ENCODE measurements at places on chromosomes 6 and 20.

DNA sequence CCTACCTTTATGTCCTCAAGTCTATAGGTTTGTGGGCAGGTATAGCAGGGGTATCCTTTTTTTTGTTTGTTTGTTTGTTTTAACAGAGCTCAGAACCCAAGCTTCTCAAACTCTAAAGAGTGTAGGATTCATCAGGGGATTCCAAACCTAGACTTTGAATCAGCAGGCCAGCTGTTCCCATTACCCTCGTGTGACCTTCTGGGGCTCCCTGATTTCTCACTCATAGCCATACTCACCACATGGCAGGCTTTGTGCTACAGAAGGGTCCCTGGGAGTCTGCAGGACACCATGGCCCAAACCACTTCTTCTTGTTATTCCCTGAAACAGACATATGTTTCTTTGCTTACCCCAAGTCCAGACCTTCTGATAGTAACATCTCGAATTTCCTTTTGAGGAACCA is 350.8 kb upstream of the TSHZ2 start:
- no peak for DNase-seq

DNA sequence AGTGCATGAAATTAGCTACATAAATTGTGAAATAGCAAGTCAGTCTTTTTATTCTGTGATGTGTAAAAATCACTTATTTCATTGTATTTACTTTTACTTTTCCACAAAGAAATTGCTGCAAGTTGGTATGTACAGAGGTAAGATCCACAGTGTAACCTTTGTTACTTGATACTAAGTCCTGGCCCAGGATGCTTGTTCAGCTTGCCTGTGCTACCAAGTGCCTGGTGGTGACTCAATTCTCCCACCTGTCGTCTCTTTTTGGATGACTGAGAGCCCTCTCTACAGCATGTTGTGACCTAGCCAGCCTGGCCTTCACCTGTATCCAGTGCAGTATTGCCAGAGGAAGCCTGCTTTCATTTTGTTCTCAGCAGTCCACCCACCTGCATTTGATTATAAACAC is 54.9 kb downstream of the ANKRD6 start:
- DNase-seq = no peak

DNA sequence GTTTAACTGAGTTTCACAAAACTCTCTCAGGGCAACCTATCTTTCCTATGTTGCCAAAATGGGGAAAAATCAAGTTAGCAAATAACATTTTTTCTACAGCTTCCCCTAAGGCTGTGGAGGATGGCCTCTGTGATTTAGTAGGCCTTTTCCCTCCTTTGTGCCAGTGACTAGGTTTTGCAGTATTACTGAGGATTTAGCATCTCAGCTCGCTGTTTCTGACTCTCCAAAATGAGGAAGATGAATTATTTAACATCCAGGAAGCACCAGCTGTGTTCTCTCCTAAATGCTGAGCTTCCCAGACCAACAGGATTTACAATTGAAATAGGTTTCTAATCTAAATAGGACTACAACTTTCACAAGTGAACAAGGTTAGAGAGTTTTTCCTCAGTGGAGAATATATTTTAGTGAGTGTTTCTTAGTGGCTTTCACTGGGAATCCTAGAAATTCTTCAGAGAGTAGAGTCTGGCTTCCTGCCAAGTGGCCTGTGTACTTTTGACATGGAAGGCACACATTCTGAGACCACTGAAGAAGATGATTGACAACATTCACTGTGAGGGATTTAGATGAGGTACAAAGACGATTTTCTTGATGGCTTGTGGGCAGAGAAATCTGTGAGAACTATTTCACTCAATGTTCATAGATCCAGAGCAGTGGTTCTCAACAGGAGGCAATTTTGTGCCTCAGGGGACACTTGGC is 62.4 kb downstream of the PTCHD4 start:
- DNase-seq = no peak

DNA sequence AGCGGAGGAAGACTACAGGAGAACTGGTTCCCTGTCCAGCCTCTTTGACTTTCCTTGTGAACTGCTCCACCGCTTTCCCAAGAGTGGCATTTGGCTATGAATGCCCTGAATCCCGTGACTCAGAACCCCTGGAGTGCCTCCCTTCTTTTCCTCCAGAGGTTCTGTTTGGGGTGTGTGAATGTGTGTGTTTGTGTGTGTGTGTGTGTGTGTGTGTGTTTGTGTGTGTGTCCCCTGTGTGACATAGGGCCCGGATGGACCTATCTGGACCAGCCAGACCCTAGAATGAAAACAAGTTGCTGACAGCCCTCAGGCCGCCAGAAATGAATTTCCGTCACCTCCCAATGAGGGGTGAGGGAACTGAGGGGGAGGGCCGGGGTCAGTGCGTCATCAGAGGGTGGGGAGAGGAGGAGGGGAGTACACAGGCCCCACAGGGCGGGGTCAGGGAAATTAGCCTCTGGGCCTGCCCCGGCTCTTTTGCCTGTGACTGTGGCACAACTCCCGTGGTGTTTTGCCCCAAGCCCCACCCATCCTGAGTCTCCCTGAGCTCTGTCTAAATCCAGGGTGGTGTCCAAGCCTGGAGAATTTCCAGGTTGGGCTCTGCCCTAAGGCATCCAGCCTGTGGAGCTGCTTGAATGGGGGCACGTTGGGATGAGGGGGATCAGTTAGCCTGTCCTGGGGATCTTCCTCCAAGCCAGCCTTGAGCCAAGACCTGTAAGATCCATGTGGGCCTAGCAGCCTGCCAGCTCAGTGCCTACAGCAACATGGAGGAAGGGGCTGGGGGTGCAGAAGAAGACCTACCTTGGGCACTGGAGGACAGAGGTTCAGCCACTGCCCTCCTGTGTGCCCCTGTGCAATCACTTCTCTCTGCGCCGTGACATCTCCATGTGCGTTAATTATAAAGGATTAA is 15.2 kb upstream of the MRPS18A start:
- no peak for DNase-seq

DNA sequence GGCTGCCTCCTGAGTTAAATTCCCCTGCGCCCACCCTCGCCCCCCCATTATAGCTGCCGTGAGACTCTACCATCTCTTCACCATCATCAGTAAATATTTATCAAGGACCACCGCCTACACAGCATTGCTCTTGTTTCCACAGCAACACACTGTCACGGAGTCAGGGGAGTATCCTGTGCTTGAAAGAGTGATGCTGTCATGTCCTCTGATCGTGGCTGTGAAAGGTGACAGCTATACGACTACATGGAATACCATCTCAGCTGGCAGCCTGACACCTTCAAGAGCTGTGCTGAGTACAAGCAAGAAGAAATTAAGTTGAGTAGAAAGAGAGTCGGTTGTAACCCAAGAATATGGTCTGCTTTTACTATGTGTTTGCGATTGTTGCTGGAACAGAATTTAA is 3.4 kb downstream of the PTPRT start:
- no peak for DNase-seq

GRCh38 chr6:143449714-143450452 is 612 bp downstream of the ADAT2 start:
- no peak for DNase-seq

- DNase-seq = no peak
These were observed 153.2 kb upstream of the TOP1 start for GRCh38 chr20:40875116-40876085.

- no peak for DNase-seq
These were observed 8.6 kb upstream of the ACAT2 start for GRCh38 chr6:159753081-159753872.

DNA sequence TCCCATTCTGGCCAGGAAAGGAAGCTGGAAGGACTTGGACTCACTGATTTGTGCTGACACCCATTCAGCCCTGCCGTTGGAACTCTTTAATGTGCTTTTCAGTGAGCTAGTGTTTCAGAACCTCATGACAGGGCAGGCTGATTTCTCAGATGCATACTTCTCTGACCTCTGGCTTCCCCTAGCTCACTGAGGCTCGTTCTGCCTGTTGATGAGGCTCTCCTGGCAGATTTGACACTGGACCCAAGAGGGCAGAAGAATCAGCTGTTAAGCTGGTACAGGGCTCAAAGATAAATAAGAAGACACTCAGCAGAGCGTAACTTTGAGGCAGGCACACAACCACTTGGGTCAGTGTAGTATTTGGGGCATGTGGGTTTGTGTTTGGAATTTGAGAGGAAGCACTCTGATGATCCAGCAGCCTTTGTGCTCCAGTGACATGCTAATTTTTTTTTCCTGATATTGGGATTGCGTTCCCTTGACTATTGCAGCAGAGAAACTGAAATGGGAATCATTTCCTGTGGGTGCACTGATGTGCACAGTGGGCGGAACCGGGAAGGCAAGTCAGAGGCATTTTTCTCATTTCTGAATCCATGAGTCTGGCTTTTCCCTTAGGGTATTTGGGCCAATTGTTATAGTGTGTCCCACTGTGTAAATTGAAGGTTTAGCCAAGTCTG is 80.2 kb downstream of the CARMIL1 start:
- DNase-seq = no peak

DNA sequence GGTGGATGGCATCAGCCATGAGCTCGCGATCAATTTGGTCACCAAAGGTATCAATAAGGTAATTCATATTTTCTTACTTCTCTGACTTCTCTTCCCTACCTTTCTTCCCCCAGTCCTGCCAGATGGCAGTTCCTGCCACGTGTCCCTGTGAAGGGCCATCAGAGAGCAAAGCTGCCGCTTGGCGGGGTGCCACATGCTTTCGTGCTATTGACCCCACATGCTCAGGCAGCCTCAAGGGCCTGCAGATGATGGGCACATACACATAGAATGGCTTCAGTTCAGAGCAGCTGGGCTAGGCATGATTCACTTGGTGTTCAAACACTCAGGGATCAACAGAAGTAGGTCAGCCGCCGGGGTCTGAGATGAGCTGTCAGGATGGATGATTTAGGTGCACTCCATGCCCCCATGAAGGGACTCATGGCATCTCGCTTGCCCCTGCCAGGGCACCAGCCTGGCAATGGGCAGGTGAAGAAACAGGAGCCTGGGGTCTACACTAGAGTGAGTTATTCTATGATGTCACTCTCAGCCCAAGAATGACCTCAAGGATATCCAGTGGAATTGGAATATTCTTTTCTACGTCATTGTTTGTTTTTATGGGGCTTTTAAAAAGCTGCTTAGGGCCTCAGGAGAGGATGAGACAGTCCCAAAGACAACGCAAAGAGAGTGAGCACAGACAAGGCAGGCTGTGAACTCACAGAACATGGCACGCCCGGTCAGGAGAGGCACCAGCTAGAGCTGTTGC is 25.5 kb downstream of the BANF2 start:
- no peak for DNase-seq

- DNase-seq = no peak
These were observed 62.7 kb downstream of the NOL4L start for GRCh38 chr20:32522526-32522775.

GRCh38 chr20:61220131-61220530 is 31.9 kb upstream of the CDH4 start:
- no peak for DNase-seq

DNA sequence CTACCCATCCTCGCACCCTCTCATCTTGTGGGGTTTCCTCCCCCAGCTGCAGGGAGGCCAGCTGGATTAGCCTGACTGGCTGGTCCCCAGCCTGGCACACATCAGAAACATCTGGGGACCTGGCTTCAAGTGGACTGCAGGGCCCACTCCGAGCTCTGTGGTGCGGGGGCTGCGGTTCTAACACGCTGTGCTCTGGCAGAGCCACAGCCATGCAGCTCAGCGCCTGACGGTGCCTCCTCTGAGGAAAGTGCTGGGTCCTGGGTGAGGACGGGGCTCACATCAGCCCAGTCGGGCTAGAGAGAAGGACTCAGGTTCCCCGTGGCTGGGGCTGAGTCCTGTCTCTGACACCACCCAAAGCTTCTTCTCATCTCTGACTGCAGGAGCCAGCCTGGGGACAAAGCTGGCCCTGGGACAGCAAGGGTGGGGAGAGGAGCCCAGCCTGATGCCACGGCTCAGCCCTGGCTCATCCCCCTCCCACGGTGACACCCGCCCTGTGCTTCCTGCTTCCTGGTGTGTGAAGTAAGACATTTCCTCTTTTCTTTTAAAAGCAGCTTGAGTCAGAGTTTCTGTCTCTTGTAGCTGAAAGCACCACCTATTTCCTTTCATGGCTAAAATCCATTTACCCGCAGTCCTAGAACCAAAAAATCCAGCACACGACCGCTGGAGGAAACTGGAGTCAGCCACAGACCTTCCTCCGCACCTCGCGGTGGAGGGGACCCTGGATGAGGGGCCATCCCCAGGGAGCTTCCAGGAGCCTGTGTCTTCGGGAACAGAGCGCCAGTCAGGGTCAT is 127.4 kb upstream of the AFDN start:
- no peak for DNase-seq

- no peak for DNase-seq
These were observed 194.3 kb upstream of the MARCKS start for GRCh38 chr6:113662688-113663333.

- no peak for DNase-seq
These were observed 26.8 kb upstream of the BCAS1 start for GRCh38 chr20:54097236-54097529.

DNA sequence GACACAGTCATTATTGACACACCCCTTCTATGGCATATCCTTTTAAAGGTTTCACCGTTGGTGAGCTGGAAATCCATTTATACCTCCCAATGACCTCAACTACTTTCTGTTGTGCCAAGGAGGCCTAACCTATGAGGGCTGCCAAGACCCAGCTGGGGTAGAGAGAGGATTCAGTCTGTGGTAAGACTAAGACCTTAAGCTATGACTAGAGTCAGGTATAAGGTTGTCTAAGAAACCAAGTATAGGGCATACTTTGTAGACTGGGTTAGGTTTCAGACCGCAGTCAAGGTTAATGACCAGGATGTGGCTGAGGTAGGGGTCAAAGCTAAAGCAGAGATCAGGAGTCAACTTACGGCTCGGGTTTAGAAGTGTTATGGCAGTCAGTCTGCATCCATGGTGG is 641.2 kb upstream of the CHD6 start:
- no peak for DNase-seq

DNA sequence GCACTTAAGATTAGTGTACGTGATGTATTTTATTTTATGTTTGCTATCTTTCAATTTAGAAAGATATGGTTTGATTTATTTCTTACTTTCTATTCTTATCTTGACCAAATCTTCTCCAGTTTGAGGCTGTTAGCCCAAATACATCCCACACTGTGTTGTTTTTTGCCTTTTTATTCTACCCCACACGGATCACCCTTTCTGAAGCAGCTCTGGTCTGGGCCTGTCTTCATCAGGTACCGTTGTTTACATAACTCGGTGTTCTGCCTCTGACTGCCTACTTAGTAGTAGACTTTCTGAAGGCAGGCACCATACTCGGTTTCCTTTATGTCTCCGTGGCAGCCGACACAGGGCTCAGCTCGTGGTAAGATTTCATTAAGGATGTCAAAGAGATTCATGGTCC is 95.0 kb downstream of the PHACTR1 start:
- DNase-seq = no peak

GRCh38 chr6:45689926-45690615 is 312.3 kb upstream of the SUPT3H start:
- DNase-seq = no peak

DNA sequence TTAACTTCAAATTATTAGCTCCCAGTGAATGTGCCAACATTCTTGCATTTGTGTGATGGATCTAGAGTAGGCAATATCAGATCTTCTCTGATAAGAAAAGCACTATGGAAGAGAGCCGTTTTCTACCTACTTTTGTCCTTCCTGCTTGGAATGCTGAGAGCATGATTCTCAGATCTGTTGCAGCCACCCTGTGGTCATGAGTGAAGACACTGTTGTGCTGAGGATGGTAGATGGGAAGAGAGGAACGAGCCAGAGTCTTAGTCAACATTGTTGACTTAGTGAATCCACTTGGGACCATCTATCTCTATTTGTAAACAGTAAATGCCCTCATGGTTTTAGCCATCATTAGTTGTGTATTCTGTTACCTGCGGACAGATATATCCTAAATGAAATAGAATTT is 202.6 kb downstream of the CD109 start:
- DNase-seq = no peak

Data from non-pigmented ciliary epithelial cell (primary cell).